ENCODE measurements at places on chromosomes 2 and 18.

GRCh38 chr18:3983351-3983969 is 471.6 kb downstream of the DLGAP1 start:
- DNase-seq = no peak

- no peak for DNase-seq
These were observed 25.6 kb upstream of the PTMA start for GRCh38 chr2:231682603-231683291.

DNA sequence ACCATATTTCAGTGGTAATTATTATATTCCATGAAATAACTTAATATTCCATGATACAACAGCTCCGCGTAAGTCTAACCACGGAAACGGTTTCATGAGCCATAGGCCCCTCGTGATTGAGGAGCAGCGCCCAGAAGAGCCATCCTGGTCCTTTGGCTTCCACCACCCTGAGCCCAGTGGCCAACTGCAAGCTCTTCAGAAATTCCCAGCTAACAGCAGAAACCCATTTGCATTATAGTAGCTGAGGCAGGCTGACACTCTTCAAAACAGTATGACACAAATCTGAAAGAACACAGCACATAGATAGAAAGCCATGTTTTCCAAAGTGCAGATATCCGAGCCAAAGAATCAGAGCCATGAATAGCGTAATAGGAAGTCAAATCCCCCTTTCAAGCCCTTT is 120.9 kb upstream of the NFATC1 start:
- DNase-seq = no peak

DNA sequence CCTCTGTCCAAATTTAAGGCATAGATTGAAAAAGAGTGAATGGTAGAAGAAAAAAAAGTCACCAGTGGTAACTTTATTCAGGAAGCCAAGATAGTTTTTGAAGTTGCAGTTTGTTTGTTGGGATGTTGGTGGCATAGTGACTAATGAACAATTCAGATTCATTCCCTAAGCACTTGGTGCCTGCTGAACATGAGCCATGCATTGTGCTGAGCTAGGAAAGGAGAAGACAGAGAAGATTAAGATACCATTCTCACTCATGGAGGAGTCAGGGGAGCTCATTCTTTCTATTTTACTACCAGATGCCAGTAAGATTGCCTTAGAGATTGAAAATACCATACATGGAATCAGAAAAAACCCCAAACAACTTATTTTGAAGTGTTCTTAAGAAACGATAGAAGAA is 25.1 kb downstream of the MEIS1 start:
- DNase-seq = no peak

- peak; percentile 20 for DNase-seq
These were observed 8.4 kb upstream of the ARID5A start for GRCh38 chr2:96528006-96528699.

- no peak for DNase-seq
These were observed 321.6 kb downstream of the STK39 start for GRCh38 chr2:167925758-167926157.

DNA sequence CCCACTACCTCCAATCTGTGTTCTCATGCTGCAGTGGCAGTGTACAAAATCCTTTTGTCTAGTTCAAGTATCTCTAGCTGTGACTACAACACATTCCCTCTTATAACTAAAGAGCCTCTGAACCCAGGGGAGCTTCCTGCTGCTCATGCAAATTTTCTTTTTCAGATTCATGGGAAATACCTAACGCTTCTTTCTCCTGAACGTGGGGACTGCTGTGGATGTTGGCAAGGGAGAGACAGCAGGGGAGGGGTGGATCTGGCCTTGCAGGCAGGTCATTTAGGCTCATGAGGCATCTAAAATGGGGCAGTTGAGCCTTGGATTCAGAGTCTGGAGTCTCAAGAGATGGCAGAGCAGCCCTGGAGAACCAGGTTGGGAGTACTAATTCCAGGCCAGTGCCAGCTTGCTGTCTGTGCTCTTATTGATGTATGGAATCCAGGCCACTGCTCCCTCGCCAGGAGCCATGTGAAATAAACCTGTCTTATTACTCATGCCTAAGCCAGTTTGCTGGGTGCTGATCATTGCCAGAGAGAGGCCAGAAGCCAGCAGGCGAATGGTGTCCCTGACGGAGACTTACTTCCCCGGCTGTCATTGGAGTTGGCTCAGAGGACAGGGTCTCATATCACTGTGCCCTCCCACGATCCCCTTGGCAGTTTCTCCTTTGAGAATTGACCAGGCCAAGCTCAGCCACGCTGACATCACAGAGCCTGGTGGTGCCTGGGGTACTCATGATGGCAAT is 29.2 kb upstream of the TNP1 start:
- DNase-seq = no peak

DNA sequence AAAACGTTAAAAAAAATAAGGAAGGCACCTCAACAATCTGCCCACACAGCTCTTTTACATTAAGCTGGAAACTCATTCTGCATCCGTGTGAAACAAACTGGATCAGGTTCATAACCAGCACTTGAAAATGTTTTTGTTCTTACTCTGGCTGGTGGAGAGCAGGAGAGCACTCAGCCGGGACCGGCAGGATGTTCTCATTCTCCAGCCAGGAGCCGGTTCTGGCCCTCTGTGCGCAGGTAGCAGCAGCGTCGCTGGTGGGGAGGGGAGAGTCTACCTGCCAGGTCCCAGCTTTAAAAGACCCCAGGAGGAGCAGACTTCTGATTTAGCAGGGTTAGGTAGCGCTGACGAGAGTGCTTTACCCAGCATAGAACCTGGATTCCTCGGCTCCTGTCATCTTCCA is 834.9 kb upstream of the SALL3 start:
- DNase-seq = no peak

DNA sequence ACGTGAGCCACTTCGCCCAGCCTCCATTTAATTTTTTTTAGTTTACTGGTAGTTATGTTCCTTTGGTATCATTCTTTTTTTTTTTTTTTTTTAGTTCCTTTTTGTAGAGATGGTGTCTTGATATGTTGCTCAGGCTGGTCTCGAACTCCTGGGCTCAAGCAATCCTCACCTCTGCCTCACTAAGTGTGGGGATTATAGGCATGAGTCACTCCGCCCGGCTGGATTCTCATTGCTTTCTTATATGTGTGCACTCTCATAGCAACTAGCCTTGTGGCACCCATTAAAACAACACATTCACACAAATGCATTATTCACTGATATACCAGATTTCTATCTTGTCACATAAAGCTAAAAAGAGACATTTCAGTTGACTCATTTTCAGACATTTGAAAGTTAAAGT is 4.2 kb downstream of the TTC27 start:
- no peak for DNase-seq

GRCh38 chr2:240419723-240420122 is 15.7 kb upstream of the GPC1 start:
- no peak for DNase-seq

GRCh38 chr2:225120186-225120585 is 77.9 kb upstream of the DOCK10 start:
- no peak for DNase-seq

DNA sequence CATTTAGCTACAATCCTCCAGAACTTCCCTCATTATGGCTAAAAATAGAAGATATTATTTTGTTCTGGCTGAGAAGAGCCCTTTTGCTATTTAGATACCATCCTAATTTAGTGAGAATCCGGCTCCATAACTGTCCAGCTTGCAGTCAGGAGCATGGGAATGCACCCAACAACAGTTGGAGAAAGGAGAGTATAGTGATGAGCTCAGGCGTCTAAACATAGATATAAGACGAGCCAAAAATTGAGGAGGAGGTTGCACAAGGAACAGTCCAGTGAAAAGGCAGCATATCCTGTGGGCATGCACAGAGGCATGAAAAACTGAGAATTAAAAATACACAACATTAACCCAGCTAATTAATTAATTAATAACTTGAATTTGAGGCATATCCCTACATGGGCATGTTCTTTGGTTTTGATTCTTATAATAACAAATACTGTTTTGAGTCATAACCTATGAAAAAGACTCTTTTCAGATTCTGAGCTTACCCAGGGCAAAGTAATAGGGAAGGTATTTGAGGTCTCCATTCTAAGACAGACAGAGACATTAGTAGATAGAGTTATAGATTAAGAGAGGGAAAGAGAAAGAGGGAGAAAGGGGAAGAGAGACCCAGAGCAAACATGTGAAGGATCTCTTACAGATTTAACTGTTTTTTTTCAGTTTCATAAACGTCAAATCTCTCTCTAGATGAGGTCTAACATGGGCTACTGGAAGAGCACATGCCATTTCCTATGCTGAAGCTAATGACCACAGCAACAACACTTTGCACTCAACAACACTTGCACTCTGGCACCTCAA is 311.2 kb downstream of the OSR1 start:
- DNase-seq = no peak

- DNase-seq = no peak
These were observed 4.5 kb downstream of the FKBP7 start for GRCh38 chr2:178473931-178474330.

GRCh38 chr2:172246649-172247048 is 143.9 kb upstream of the DLX2 start:
- no peak for DNase-seq

DNA sequence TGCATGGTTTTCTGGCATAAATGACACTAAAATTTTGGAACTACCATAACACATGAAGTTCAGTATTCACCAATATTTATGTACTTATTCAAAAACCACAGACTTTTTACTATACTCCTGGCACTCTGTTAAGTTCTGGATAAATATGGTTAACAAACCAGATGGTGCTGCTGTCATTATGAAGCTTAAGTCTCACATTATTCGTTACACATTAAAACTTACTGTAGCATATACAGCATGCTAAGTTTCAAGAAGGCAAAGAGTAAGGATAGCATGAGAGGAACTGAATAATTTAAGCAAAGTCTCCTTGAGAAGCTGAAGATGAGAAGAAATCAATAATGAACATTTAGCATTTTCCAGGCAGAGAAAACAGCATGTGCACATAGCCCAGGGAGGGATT is 929.5 kb downstream of the NRXN1 start:
- no peak for DNase-seq

- DNase-seq = no peak
These were observed 54.6 kb downstream of the FANCL start for GRCh38 chr2:58186501-58186900.

DNA sequence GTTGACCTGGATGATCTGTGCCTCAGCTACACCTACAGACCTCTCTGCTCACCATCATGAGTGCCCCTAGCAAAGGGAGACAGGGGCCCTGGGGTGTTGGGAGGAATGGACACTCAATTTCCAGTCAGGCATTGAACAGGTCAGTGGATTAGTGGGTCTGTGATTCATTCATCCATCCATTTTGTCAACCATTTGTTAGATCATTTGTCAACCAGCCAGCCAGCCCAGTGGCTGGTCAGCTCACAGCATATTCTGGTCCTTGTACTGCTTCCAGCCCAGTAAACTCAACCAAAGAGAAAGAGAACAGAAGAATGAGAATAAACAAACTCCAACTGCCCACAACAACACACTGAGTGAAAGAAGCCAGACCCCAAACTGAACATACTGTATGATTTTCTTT is 4.6 kb upstream of the KLF11 start:
- no peak for DNase-seq

DNA sequence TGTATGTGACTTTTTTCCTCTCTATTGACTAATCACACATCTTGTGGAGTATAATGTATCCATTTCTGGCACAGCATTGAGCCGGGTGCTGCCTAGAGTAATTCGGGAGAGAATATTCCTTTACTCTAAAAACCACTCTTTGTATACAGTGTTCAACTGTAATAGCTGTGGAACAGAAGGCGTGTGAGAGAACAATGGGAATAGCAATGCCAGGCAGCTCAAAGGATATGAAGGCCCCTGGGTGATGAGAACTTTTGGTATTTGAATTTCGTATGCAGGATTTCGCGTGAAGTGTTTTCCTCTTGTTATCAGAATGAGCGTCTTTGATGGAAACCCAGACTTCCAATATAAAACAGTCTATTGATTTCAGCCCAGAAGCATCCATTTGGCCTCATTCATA is 84.6 kb upstream of the MAP3K20 start:
- no peak for DNase-seq

DNA sequence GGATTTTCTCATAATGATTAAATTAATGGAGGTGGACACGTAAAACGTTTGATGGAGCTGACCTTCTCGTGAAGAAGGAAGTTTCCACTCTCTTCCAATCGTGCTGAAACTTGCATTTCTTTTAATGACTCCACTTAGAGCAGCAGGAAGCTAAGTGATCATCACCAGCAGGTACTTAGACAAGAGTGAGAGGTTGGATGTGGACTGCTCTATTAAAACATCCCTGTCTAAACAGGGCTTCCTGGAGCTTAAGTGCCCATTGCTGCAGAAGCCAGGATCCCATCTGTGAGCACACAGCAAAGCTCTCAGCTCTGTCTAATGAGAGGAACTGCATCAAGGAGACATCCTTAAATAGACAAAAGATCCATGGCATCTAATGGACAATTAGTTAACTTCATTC is 1539.5 kb upstream of the CELF4 start:
- no peak for DNase-seq

GRCh38 chr2:207288628-207289027 is 122.9 kb upstream of the KLF7 start:
- no peak for DNase-seq

- DNase-seq = no peak
These were observed 233.6 kb downstream of the TPGS2 start for GRCh38 chr18:36595046-36595817.

GRCh38 chr2:206989311-206989710 is 50.0 kb downstream of the CPO start:
- DNase-seq = no peak

GRCh38 chr18:77911971-77912605 is 662.4 kb downstream of the GALR1 start:
- DNase-seq = no peak

DNA sequence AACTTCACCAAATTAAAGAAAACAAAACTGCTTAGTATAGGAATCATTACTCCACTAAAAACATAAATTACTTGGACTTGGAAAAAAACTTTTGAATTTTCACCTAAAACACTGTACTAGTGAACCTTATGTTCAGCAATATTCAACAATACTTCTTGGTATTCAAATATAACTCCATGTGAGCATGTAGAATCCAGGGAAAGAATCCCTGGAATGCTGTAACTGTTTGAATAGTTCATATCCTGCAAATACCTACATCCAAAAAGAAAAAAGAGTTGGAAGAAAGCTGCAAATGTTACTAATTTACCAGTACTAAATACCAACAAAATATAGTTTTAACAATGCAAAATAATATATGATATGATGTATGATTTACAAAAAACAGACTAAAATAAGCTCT is 65.4 kb downstream of the IKZF2 start:
- no peak for DNase-seq

GRCh38 chr2:234998404-234999211 is 46.8 kb downstream of the SH3BP4 start:
- DNase-seq = no peak

DNA sequence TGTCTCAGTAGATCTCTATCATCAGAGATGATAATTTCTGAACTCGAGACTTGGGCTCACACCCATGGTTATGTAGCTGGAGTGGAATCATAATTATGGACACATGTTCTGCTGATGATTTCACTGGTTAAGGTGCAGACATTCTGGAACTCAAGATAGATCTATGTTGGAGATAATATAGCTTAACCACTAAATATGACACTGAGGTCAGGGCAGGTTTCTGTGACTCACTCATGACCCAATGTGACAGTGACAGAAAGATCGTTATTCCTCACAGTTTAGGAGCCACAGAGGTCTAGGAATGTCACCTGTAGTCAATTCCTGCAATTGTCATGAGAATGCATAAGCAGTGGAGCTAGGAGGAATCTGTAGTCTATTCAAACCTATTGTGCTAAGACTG is 828.6 kb downstream of the TRIB2 start:
- DNase-seq = no peak

- no peak for DNase-seq
These were observed 36.0 kb downstream of the BCL11A start for GRCh38 chr2:60517446-60517845.
